ENCODE measurements at places on chromosomes 7 and 10. TPM values are rescaled to one million over a fixed set of nuclear protein-coding genes. Genes with fewer than 3 reads are reported as not detected.
A peak's percentile ranks its signal among the peaks of the same experiment; 100 is the strongest.

- no peak for DNase-seq
Measured at GRCh38 chr10:14724931-14725330, 49.8 kb downstream of the FAM107B start.

DNA sequence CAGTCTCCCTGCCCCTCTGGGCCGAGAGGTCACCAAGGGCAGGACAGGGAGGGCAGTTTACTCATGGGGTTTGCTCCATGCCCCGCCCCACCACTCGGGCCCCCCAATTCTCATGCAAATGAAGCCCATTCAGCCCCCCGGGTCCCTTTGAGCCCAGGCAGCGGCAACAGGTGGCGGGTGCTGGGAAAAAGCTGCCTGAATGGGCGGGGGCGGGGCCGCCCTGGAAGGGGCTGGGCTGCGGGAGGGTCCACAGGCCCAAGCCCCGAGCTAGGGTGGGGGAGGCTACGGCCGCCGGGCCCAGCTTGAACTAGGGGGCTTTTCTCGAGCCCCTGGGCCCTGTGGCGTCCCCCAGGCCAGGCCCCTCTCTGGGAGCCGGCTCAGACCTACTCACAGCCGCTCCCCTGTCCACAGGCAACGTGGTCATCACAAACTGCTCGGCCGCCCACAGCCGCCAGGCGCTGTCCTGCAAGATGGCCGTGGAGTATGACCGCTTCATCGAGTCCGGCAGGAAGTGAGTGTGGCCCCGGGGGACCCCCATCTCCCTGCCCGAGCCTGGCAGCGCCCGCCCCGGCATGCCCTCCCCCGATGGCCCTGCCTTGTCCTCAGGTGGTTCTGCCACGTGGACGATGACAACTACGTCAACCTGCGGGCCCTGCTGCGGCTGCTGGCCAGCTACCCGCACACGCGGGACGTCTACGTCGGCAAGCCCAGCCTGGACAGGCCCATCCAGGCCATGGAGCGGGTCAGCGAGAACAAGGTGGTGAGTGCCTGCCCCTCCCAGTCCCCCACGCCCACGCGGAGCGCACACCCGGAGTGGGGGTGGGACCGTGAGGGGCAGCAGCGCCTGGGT, 5.5 kb downstream of the LFNG start:
- DNase-seq = no peak

DNA sequence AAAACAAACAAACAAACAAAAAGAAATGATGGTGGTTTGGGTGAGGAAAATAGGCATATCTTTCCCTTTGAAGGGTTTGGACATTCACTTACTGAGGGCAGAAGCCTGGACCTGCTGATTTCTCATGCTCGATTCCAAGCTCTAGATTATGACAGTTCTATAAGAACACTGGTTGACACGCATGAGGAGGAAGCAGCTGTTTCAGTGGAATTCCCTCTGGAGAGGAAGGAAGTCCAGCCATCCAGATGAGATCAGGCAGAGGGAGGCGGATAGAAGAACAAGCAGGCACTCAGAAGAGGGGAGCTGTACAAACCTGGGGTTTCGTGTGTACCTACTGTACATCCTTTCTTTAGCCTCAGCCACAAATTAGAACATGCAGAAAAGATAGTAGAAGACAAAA, 691.9 kb downstream of the INHBA start:
- no peak for DNase-seq

The SFXN4 gene
- 7.8 TPM for total RNA-seq

The AGR3 gene
- not detected for total RNA-seq

GRCh38 chr7:151249034-151249731, 689 bp upstream of the SMARCD3 start:
- DNase-seq = peak; percentile 69

- no peak for DNase-seq
Measured at GRCh38 chr7:1136841-1137516, 23.0 kb downstream of the ZFAND2A start.

- no peak for DNase-seq
Measured at GRCh38 chr10:72612203-72612826, 13.6 kb downstream of the MICU1 start.

The SHTN1 gene
- total RNA-seq = 0.85 TPM

The DKK1 gene
- not detected for total RNA-seq

Measured in CD4-positive, alpha-beta T cell (primary cell).